ENCODE measurements at places on chromosomes 3 and 15. TPM values are rescaled to one million over a fixed set of nuclear protein-coding genes. Genes with fewer than 3 reads are reported as not detected.
A peak's percentile ranks its signal among the peaks of the same experiment; 100 is the strongest.

DNA sequence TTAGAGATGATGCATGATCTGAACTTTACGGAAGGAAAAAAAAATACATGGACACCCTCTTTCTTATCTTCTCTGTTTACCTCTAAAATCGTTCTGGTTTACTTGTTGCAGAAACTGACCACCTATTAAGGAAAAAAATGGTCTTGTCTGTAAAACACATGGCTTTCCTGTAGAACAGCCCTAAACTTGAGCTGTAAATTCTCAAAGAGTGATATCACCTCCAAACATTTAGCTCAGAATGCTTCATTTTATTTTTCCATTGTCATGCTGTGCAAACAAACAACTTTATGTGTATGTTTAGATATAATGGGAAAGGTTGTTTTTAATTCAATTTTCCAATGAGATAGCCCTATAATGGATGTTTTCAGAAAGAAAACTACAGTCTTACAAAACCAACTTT, 237.4 kb upstream of the NR2F2 start:
- DNase-seq, result no peak

Gene TEX264
- 52.7 TPM for total RNA-seq

GRCh38 chr15:79007066-79007465, 62.2 kb upstream of the CTSH start:
- DNase-seq, result no peak

DNA sequence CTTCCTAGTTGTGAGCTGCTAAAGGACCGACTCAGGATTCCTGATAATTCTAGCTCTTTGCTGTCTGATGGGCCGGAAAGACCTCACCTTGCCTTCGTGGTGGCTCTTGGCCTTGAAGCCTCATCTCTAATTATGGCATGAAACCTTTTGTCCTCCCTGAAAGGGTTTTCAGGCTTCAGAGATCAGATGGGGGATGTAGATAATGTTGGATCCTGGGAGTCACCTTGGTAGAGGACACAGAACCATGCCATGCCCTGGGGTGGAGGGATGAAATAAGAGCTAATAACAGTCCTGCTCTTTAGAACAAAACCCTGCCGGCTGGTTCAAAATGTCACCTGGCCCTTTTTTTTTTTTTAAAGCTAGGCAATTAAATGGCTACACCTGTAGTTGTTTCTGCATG, 50.8 kb upstream of the SYN2 start:
- DNase-seq, result no peak

GRCh38 chr15:74767167-74768098, 14.4 kb upstream of the CSK start:
- no peak for DNase-seq

Gene ROBO2
- 0.39 TPM for total RNA-seq

GRCh38 chr3:4828279-4829030, 150.8 kb upstream of the BHLHE40 start:
- DNase-seq, result peak; percentile 52

DNA sequence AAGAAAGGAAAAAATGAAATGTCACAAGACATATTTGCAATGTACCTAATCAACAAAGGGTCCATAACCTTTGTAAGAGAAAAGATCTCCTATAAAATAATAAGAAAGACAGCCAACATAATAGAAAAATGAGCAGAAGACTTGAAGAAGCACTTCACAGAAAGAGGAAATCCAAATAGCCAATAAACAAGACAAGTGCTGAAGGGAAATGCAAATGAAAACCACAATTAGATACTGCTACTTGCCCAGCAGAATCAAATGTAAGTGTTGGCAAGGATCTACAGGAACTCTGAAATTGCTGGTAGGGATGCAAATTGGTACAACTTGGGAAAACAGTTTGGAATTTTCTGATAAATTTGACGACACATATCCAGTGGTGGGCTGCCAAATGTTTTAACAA, 15.1 kb upstream of the TOPAZ1 start:
- no peak for DNase-seq

- no peak for DNase-seq
Measured at GRCh38 chr3:54309601-54310000, 187.2 kb downstream of the CACNA2D3 start.

GRCh38 chr3:81666502-81667121, 94.8 kb downstream of the GBE1 start:
- DNase-seq, result no peak

DNA sequence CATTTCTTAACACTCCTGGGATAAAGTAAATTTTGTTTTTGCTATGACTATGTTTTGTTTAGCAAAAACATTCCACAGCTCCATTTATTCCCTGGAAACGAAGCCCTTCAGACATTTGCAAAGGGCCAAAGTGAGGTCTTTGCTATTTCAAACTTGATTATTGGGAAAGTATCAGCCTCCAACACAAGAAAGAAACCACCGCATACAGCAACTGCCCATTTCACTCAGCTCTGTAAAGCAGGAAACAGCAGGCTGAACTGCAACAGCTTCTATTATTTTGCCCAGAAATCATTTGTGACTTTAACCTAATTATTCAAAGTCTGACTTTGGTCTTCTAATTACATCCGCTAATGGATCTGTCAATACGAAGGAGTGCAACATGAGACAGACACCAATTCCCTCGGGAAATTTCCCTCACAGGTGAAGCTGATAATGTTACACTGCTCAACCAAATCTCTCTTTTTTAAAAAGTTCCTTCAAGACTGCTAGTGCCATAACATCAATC, 72.1 kb downstream of the RFTN1 start:
- no peak for DNase-seq

Gene MYO5C
- 56.3 TPM for total RNA-seq

Gene ATP13A4
- total RNA-seq, result 2.1 TPM

Gene ADAM10
- total RNA-seq, result 315 TPM

DNA sequence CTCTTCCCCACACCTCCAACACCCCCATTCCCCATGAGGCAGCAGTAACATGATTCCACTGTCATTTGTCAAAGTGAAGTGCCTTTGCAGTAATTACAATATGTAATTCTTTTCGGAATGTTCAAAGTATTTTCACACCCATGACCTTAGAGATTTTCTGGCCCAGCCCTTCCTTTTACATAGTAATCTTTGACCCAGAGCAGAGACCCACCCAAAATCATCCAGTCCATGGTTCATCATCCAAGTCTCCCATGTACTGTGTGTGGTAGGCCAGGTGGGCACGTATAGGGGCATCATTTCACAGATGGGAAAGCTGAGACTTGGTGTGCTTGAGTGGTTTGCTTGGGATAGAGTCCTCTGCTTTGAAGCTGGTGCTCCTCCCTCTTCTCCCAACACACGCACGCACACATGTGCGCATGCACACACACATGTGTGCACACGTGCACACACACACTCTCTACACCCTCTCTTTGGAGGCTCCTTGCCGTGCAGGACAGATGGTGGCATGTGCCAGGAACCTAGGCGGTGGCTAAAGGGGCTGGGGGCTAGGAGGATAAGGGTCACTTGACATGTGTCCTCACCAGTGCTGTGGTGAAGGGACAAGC, 284.7 kb upstream of the ROPN1 start:
- no peak for DNase-seq

- no peak for DNase-seq
Measured at GRCh38 chr15:70088887-70089691, 8.6 kb downstream of the TLE3 start.

Gene ARPP21
- 2.1 TPM for total RNA-seq

DNA sequence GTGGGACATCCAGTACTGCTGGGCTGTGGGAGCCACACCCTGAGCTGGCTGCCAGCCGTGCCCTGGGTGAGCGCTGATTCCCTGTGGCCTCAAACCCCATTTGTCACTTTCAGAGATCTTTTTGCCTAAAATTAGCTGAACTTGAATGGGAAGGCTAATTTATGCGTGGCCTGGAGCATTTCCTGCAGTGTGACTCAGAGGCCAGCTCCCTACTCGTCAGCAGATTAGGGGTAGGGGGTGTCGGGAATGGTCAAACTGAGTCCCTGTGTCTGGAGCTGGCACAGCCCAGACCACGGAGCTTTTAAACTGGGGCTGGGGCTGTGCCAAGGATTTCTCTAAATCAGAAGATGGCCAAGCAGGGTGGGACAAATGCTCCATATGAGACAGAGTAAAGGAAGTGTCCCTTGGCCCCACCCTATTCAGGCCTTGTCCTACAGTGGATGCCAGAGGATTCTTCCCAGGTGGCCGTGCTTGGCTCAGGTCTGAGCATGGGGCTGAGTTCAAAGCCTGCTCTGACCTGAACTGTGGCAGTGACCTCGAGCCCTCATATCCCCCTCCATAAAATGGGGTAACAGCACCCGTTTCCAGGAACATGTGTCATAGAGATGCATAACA, 59.7 kb downstream of the ATP2B2 start:
- no peak for DNase-seq

DNA sequence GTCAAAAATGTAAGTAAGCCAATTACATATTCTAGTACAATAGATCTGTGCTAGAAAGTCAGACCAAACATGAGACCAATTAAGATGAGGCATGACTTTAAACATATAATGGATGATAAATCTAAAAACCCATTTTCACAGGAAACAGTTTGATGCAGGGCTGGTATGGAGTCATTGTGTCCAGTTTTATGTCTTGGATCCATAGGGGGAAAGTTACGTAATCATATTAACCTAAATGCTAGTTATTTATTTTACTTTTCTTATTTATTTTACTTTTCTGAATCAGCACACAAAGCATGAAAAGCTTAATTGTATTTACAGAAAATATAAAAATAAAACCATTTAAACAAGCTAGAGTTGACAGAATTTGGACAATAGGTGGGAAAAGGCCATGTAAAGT, 26.3 kb upstream of the TMCC1 start:
- DNase-seq, result no peak

DNA sequence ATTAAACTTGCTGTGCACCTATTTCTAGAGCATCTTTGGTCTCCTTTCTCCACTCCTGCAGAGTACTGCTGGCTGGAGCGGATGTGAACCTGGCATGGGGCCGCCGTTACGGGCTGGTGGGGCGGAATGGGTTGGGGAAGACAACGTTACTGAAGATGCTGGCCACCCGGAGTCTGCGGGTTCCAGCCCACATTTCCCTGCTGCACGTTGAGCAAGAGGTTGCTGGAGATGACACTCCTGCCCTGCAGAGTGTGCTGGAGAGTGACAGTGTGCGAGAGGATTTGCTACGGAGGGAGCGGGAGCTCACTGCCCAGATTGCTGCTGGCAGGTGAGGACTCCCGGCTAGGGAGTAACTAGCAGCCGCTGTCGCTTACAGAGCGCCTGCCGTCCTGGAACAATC, 2.1 kb downstream of the ABCF3 start:
- no peak for DNase-seq

GRCh38 chr15:41879321-41879845, 14.5 kb downstream of the SPTBN5 start:
- no peak for DNase-seq

Gene CYP8B1
- total RNA-seq, result not detected

Gene CLSTN2
- total RNA-seq, result 9.7 TPM

Gene NUP210
- total RNA-seq, result 19.9 TPM

Gene P2RY14
- 0.68 TPM for total RNA-seq

DNA sequence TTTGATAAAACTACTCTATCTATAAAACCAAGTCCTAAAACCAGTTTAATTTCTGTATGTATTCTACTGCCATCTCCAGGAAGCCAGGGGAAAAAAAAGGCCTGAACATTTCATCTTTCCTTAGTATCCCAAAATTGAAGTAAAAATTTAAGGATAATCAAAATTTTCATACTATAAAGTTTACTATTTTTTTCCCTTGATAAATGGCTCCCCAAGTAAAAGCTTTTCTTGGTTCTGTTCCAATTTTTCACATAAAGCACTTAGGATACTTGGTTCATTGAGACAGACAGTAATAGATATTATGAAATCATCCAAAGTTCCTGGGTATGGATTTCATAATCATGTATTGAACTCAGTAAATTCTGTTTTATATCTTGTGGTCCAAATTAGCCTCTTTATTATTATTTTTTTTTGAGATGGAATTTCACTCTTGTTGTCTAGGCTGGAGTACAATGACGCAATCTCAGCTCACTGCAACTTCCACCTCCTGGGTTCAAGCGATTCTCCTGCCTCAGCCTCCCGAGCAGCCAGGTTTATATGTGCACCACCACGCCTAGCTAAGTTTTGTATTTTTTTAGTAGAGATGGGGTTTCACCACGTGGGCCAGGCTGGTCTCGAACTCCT, 34.5 kb downstream of the ICE2 start:
- no peak for DNase-seq

Gene NEK4
- 36.3 TPM for total RNA-seq

DNA sequence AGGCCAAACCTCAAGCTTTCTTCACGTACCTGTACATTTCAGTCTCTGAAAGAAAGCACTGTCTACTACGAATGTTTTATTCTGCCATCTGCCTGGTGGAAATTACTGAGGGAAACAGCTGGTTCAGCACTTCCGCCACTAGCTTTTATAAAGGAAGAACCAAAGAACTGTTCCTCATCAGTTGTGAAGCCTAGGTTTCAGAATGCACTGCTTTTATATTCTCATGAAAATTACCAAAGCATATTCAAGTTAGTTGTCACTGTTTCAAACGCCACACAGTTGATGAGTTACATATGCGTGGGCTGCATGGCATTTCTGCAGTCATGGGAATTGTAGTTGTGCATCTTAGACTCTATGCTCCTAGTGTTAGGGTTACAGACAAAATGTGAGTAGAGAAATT, 21.5 kb upstream of the ZBTB38 start:
- DNase-seq, result no peak

Gene SLC9C1
- total RNA-seq, result 0.13 TPM

Gene GREM1
- total RNA-seq, result 26.0 TPM

Gene GOLGA8G
- not detected for total RNA-seq

Gene LSAMP
- 7.3 TPM for total RNA-seq

GRCh38 chr3:141737093-141737492, 1.0 kb upstream of the RNF7 start:
- DNase-seq, result no peak

DNA sequence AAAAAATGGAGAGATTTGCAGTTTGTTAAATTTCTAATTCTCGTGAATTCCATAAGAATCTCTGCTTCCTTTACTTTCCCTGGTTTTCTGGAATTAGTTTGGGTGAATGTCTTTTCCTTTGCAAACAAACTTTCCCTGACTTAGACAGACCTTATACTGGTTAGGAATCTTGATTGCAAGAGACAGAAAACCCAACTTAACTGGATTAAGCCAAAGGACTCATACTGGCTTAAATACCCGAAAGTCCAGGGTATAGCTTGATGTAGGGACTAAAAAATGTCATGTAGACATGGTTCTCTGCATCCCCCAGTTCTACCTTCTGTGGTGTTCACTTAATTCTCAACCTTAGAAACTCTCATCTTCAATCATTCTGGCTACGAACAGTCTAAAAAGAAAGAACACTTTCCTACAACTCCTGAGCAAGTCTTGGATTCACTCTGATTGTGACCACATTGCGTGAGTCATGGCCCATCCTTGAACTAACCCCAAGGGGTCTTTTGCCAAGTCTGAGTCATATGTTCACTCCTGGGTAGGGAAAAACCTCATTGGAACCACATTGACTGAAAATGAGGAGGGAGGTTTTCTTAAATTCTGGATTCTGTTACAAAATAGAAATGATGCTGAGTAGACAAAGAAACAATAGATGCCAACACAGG, 136.0 kb upstream of the DAZL start:
- DNase-seq, result no peak

Measured in ureter (tissue), 1 donor.